Ovary (tissue), 10 donors: ENCODE measurements at places on chromosomes 11 and 22. TPM values are rescaled to one million over a fixed set of nuclear protein-coding genes. Genes with fewer than 3 reads are reported as not detected.

DNA sequence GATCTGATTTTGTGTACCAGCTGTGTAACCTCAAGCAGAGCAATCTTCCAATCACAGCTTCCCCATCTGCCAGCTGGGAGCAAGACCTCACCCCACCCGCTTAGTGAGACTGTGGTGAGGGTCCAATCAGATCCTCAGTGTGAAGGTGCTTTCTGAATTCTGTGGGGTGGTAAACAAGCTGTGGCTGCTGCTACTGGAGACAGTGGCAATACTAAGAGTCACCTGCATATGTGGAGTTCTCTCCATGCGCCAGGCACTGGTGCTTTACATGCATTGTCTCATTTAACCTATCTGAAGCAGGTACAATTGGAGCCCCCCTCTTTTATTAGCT is 50.4 kb downstream of the CWC15 start:
- H3K4me1 ChIP-seq, result peaks cover 12% of the 10 kb centered on the region
- H3K27me3 ChIP-seq, result no peaks in the 10 kb centered on the region
- DNase-seq, result no peak
- H3K4me3 ChIP-seq, result no peak overlapping the region

DNA sequence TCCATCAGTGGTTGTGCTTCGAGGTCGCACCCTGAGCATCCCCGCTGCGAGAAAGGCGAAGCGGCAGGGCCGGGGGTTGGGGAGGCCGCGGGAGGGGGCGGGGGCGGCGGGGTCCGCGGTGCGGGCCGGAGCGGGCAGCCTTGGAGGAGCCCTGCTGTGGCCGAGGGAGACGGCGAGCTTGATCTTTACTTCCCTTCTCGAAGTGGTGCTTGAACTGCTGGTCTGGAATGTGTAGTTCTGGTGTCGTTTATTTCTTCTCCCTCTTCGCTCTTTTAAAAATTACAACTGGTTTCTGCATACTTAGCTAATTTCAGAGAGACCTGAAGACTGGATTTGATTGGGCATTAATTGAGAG is 1.1 kb downstream of the APLP2 start:
- peak overlapping the region; percentile 95 for H3K27ac ChIP-seq
- no peaks in the 10 kb centered on the region for H3K36me3 ChIP-seq
- DNase-seq, result no peak
- peak overlapping the region; percentile 94 for H3K4me3 ChIP-seq

DNA sequence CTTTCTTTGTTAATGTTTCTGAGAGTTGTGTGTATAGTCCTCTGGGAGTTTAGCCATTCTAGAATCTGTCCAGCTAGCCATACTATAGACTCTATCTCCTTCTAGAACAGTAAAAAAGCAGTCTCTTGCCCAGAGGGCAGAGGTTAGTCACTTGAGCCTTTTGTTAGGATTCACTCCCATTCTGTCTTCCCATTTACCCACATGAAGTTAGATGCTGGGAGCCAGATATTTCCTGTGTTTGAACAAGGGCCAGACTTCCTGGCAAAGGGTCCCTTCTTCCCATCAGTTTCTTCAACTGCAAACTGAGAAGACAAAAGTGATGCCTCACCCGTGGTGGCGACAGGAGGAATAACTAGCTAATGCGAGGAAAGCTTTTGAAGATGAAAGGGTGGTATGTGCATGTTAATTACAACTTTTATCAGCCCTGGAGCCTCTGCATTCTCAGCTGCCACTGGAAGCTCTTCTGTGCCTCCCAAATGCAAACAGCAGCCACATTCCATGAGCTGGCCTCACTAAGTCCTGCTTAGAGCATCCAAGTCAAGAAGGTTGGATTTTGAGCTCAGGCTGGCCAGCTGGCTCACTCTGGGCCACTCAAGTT is 12.8 kb downstream of the CD44 start:
- H3K36me3 ChIP-seq, result no peaks in the 10 kb centered on the region
- DNase-seq, result no peak
- no peak overlapping the region for H3K4me3 ChIP-seq
- H3K27me3 ChIP-seq, result no peaks in the 10 kb centered on the region

DNA sequence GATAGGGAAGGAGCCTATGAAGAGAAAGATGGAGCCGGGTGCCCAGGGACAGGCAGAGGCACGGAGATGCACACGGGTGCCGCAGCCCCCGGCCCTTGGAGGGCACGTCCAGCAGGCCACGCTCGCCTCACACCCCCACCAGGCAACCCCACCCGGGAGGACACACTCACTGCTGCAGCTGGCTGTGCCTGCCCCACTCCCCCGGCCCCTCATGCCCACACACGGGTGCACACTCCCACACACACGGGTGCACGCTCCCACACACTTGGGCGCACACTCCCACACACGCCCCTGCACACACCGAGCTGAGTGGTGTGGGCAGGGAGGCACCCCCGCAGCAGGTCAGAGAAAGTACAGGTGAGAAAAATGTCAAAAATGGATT is 1.1 kb downstream of the MOB2 start:
- peak overlapping the region; percentile 8 for H3K4me3 ChIP-seq
- peaks cover 47% of the 10 kb centered on the region for H3K4me1 ChIP-seq
- no peaks in the 10 kb centered on the region for H3K27me3 ChIP-seq
- no peak overlapping the region for H3K27ac ChIP-seq

- H3K36me3 ChIP-seq, result no peaks in the 10 kb centered on the region
- no peak for DNase-seq
- H3K4me3 ChIP-seq, result no peak overlapping the region
- no peaks in the 10 kb centered on the region for H3K4me1 ChIP-seq
Measured at GRCh38 chr22:44906999-44907644, 102.7 kb downstream of the PHF21B start.

GRCh38 chr11:112229746-112230433 is 3.7 kb downstream of the PTS start:
- H3K27ac ChIP-seq, result no peak overlapping the region
- no peak for DNase-seq
- H3K27me3 ChIP-seq, result no peaks in the 10 kb centered on the region
- H3K4me3 ChIP-seq, result no peak overlapping the region

GRCh38 chr11:7046474-7047175 is 26.3 kb downstream of the NLRP14 start:
- no peak for DNase-seq
- H3K4me1 ChIP-seq, result no peaks in the 10 kb centered on the region
- H3K36me3 ChIP-seq, result no peaks in the 10 kb centered on the region
- H3K27ac ChIP-seq, result no peak overlapping the region

DNA sequence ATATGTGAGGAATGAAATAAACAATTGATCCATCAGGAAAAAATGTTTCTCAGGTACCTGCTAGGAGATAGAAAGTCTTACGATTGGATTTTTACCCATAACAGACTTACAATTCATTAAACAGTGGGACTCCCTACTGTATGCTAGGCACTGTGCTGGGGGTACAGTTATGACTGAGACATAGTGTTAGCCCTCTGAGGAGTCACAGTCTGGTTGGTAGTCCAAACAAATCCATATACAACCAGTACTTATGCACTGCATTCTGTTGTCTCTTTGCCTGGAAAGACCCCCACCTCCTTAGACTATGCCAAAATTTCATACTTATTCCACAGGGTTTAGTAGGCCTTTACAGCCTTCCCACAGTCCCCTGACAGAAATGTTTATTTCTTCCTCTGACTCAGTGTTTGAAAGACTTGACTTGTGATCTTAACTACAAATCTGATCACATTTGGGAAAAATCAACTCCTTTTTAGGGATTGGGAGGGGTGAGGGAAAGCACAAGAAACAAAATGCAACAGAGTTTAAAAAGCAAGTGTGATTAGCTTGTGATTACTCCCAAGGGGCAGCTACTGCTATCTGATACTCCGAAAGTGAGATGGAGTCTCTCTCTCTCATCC is 69.4 kb upstream of the HORMAD2 start:
- DNase-seq, result no peak
- no peak overlapping the region for H3K27ac ChIP-seq
- no peaks in the 10 kb centered on the region for H3K4me1 ChIP-seq
- H3K27me3 ChIP-seq, result no peaks in the 10 kb centered on the region

- H3K4me3 ChIP-seq, result no peak overlapping the region
- no peaks in the 10 kb centered on the region for H3K4me1 ChIP-seq
- H3K27me3 ChIP-seq, result no peaks in the 10 kb centered on the region
- DNase-seq, result no peak
Measured at GRCh38 chr11:8746331-8746974, 63.9 kb downstream of the RPL27A start.

DNA sequence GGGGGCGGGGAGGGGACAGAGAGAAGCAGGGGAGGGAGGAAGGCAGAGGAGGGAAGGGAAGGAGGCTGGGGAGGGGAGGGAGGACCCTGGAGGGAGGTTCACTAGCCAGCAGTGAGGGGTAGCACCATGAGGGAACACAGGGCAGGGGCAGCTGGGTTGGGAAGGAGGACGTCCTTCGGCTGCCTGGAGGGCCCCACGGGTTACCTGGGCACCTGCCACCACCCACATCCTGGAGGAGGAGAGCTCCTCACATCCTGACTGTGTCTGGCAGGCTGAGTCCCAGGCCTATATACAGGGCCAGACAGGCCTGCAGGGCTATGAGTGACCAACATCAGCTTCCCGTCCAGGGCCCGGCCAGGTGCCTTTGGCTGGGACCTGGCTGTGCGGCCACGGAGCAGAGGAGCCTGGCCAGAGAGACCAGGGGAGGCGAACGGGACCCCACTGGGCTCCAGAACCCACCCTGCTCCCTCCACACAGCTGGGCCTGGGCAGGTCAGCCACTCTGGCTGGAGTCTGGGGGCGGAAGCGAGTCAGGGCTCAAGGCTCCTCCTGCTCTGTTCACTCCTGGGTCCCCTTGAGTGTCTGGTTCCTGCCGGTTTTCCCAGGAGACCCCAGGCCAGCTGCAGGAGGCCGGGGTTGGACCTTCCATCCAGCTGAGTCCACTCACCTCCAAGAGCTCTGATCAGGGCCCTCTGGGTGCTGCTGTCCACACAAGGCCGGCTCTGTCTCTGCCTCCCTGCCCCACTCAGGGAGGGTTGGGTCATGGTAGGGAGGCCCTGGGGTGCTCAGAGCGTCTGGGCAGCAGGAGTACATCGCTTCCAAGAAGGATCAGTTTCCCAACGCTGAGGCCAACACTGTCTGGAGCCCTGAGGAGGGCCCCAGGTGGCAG is 677.7 kb downstream of the BRD1 start:
- no peaks in the 10 kb centered on the region for H3K4me1 ChIP-seq
- H3K4me3 ChIP-seq, result no peak overlapping the region
- H3K27me3 ChIP-seq, result no peaks in the 10 kb centered on the region
- H3K36me3 ChIP-seq, result no peaks in the 10 kb centered on the region
- no peak overlapping the region for H3K27ac ChIP-seq

GRCh38 chr11:17596711-17597110 is 49.7 kb downstream of the OTOG start:
- no peak for DNase-seq
- no peaks in the 10 kb centered on the region for H3K27me3 ChIP-seq
- no peak overlapping the region for H3K4me3 ChIP-seq
- no peaks in the 10 kb centered on the region for H3K4me1 ChIP-seq
- no peaks in the 10 kb centered on the region for H3K36me3 ChIP-seq

DNA sequence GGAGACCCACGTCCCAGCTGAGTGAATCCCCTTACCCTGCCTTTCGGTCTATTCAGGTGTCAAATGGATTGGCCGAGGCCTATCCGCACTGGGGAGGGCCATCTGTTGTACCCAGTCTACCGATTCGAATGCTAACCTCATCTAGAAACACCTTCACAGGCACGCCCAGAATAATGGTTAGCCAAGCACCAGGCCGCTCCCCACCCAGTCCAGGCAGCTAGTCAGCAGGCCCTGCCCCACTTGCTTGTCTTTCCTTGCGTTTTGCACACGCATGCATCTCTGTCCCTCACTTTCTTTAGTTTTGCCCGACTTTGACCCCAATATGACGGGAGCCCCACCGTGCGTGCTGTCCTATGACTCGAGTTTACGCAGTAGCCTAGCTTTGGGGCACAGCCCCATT is 31.7 kb downstream of the PARVB start:
- H3K27ac ChIP-seq, result no peak overlapping the region
- peaks cover 5% of the 10 kb centered on the region for H3K4me1 ChIP-seq
- H3K27me3 ChIP-seq, result no peaks in the 10 kb centered on the region
- H3K36me3 ChIP-seq, result no peaks in the 10 kb centered on the region
- H3K4me3 ChIP-seq, result no peak overlapping the region
- DNase-seq, result no peak

DNA sequence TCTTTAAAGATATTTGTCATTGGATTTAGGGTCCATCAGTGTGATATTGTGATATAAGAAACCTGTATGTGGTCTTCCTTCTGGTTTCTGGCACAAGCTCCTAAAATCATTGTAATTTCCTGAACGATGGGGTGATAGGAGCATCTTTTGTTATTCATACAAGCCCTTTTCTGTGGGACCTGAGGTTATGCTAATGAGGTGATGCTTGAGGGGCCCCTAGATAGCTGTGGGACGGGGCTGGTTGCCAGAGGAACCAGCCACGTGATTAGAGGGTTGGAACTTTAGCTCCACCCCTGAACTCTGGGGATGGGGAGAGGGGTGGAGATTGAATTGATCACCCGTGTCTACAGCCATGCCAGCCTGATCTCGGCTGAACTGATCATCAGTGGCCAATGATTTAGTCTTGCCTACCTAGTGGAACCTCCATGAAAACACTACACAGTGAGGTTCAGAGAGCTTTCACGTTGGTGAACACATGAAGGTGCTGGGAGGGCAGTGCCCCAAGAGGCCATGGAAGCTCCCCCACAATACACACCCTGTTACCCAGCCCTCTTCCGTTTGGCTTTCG is 62.8 kb downstream of the BCR start:
- no peaks in the 10 kb centered on the region for H3K27me3 ChIP-seq
- no peaks in the 10 kb centered on the region for H3K36me3 ChIP-seq
- peaks cover 2% of the 10 kb centered on the region for H3K4me1 ChIP-seq
- H3K4me3 ChIP-seq, result no peak overlapping the region
- DNase-seq, result no peak

GAL3ST1 gene
- total RNA-seq, result 2.9 TPM

ZBTB3 gene
- 13.5 TPM for total RNA-seq

LYVE1 gene
- total RNA-seq, result 19.0 TPM

HMOX1 gene
- total RNA-seq, result 49.5 TPM

MN1 gene
- 13.4 TPM for total RNA-seq

STIP1 gene
- 111 TPM for total RNA-seq

OR5A1 gene
- total RNA-seq, result not detected

OR52A1 gene
- not detected for total RNA-seq

PYGM gene
- 1.8 TPM for total RNA-seq

APOBEC3H gene
- not detected for total RNA-seq
